CD4-positive, alpha-beta T cell (primary cell): ENCODE measurements at places on chromosomes 6 and 20. TPM values are rescaled to one million over a fixed set of nuclear protein-coding genes. Genes with fewer than 3 reads are reported as not detected.

Gene XKR7
- not detected for total RNA-seq

Gene WFDC10B
- total RNA-seq, result not detected

Gene TRAPPC3L
- not detected for total RNA-seq

Gene ELOVL4
- 1.0 TPM for total RNA-seq

Gene NRSN1
- total RNA-seq, result not detected

DNA sequence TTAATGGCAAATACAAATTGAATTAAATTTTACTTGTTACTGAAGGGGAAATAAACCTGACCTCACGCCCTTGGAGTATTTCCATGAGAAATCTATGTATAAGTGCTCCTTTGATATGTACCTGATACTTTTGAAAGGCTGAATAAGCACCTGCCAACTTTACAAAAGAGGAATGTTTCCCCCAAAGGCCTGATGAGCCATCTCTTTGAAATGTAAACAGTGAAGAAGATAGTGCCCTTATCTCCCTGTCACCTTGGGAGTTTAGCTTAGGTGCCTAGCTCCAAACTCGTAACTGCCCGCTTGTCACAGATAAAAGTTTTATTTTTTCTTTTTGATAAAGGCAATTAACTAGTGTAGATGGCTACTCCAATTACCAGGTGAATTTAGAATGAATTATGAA lies 1.1 kb upstream of the ZNF343 start:
- no peak for DNase-seq

GRCh38 chr6:52868240-52868639 lies 27.6 kb upstream of the GSTA5 start:
- DNase-seq, result no peak

GRCh38 chr6:134446218-134446848 lies 128.4 kb upstream of the SGK1 start:
- DNase-seq, result no peak

- no peak for DNase-seq
Observed at GRCh38 chr20:1616858-1617434, 2.9 kb downstream of the SIRPB1 start.

DNA sequence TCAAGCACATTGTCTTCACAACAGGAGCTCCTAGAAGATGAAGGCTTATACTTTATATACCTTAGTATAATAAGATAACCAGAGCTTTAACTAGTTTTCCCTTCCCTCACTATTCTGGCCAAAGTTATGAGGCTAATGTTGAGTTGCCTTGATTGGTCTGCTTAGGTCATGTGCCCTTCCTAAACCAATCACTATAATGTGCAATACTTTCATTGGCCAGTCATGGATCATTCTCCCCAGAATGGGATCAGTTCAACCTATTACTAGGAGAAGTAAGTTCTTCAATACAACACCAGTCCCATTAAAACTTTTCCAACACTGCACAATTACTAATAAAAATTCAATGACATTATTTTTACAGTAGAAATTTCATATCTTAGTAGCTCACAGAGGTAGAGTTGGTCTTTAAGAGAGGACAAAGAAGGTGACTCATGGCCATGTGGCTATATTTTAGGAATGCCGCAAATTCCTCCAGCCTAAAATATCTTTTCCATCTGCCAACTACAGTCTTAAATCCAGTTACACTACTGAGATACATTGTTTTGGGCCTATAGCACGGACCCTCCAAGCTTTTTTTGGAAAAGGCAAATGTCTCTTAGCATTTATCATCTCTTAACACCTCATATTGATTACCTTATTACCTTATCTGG lies 12.5 kb upstream of the POU3F2 start:
- DNase-seq, result no peak

DNA sequence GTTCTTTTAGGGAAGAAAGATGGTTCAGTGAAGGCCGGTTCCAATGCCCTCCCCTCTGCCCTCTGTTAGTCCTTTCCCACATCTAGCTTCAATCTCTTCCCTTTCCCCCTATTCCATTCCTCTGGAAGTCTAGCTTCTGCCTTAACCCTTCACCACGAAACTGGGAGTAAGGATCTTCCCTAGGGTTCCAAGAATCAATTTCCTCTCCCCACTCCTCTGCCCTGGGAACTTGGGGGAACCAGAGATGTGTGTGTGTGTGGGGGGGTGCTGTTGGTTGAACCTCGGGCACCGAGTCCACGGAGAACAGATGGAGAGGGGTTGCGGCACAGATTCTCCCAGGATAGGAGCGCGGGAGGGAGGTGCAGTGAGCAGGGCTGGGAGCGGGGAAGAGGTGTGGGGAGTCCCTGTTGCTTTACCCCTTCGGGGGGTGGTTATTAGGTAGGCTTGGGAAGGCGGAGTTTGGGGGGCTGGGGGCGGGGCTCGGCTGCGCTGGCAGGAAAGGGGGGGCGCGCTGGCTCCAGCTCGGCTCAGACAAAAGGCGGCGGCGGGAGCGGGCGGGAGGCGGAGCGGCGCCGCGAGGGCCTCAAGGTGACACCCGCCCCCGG lies at the start of gene TMEM151B:
TSS of gene TMEM151B (plus strand) at position 530 of the 605 bp plus-strand sequence. CDS start 293 bp downstream, outside the sequence.
- no peak for DNase-seq

DNA sequence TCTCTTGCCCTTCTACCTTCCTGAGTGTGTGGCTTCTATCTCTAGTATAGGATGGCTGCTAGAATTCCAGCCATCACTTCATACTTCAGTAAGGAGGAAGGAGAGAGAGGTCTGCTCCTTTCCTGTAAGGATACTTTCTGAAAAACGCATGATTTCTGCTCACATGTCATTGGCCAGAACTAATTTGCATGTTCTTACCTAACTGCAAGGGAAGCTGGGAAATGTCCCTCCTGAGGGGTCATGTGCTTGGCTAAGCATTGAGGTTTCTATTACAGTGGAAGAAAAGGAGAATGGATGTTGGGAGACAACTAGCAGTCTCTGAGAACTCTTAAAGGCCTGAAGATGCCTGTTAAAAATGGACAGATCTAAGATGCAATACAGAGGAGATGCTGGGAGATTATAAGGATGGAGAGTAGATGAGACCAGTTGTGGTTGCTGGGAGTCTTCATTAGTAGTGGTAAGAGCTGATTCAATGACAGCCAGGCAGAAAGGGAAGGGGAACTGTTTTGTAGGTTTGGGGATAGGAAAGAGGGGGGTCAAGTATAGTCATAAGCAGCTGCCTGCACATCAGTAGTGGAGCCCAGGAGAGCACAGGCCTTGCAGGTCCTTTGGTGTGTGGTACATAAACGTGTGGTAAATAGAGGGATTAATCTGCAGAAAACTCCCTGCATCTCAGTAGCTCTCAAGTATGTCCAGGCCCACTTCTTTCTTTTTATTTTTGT lies 20.2 kb downstream of the CDS2 start:
- DNase-seq, result no peak

DNA sequence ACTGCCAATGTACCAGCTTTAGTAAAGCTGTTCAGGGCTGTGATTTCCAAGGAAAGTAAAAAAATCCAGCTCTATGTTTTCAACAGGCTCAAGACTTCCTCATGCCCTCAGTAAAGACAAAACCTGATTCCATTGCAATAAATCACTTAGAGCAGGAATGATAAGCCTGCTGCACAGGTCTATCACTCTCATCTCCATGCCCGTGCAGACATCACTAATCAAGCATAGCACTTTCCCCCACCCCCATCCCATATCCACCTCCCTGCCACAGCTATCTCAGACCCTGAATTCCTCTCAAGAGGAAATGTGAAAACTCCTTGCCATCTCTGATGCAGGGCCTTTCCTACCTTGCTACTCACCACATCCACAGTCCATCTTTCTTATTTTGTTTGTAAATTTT lies 554.9 kb downstream of the MAFB start:
- no peak for DNase-seq

- no peak for DNase-seq
Observed at GRCh38 chr20:5061213-5061612, 58.5 kb downstream of the PCNA start.

GRCh38 chr6:66949191-66949661 lies 1242.2 kb upstream of the EYS start:
- DNase-seq, result no peak

DNA sequence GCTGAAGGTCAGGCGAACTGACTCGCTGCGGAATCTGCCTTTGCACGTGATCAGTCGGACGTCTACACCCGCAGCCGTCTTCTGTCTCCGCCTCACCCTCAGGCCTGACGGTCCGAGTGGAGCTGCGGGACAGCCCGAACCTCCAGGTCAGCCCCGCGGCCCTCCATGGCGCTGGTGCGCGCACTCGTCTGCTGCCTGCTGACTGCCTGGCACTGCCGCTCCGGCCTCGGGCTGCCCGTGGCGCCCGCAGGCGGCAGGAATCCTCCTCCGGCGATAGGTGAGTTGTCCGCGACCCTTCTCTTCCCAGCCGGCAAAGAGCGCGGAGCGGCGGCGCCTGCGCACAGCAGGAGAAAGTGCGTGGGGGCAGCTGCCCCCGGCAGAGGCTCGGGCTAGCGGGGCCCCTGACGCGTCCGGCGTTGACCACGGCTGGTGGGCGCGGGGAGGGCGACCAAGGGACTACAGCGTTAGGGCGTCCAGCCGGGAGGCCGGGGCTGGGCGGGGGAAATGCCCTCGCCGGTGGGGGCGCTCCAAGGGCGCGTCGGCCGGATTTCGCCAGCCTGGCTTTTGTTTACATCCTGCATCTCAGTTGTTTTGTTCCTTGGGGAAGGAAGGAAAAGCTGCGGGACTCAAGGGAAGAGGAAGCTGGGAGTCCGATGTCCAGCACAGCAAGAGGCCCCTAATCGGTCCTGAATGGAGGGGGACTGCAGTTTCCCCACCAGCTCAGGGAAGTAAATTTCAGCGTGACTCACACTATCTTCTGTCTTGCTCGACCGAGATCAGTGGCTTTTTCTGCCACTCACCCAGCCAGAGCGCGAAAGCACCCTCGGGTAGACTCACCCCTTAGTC lies at the start of gene SMPDL3A:
TSS of gene SMPDL3A (plus strand) at position 77 of the 846 bp plus-strand sequence. CDS start at position 166, 89 bp downstream.
- no peak for DNase-seq

- no peak for DNase-seq
Observed at GRCh38 chr20:34736106-34736735, 32.1 kb downstream of the TP53INP2 start.

DNA sequence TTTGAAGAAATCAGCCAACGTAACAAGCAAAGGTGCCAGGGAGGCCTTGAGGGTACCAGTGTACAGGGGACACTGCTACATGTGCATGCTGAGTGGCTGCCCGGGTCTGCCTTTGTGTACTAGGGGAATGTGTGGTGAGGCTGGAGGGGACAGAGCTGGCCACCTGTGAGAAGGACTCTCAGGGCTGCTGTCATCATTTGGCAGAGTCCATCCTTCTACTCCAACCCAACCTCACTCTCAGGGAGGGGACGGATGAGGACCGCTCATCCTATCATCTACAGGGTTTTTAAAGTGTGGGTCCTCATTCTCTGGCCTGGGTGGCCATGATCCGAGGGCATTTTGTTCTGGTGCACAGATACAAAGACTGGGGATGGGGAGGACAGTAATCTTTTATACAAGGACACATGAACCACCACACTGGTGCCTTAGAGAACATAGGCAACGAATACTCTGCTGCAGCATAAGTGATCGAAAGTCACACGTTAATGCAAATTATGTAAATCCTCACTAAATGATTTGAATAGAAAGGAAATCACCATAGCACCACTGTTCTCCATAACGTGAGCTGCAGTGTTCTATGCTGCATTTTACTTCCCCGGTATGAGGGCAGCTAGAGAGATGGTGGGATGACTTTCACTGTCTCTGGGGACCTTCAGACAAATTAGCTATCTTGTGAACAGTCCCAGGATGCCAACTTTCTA lies 181.4 kb downstream of the GMPR start:
- DNase-seq, result no peak

GRCh38 chr6:116764961-116765841 lies at the start of gene FAM162B:
Gene FAM162B (minus strand): TSS chr6:116765719. CDS start chr6:116765576, 143 bp downstream.
- no peak for DNase-seq
